ENCODE measurements at places on chromosomes 16 and 17.

- no peak for DNase-seq
Observed at GRCh38 chr17:78893684-78894083, 9.3 kb downstream of the CEP295NL start.

DNA sequence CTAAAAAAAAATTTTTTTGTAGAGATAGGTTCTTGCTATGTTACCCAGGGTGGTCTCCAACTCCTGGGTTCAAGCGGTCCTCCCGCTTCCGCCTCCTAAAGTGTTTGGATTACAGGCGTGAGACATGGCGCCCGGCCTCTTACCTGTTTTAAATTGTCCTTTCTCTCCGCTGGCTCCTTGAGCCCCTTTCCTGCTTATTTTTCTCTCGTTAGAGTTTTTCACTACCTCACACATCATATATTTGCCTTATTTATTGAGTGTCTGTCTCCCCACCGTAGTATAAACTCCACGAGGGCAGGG is 760 bp upstream of the SEC14L5 start:
- no peak for DNase-seq

GRCh38 chr17:81154961-81155360 is 10.3 kb upstream of the PVALEF start:
- no peak for DNase-seq

DNA sequence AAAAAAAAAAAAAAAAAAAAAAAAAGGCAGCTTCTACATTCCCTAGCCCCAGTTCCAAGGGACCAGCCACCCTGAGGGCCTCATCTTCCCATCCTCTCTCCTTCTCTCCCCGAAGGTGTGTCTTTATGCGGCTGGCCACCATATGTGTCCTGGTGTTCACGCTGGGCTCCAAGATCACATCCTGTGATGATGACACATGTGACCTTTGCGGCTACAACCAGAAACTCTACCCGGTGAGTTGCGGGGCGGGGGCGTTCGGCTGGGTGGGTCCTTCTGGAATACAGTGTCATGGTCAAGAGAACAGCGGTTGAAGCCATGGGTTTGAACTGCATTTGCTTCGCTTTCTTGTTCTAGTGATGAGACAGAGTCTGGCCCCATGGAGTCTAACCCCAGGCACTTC is 22.6 kb upstream of the COQ7 start:
- DNase-seq, result no peak

- no peak for DNase-seq
Observed at GRCh38 chr16:76931186-76931585, 259.8 kb upstream of the MON1B start.

- DNase-seq, result peak; percentile 33
Observed at GRCh38 chr16:30761427-30761927, 385 bp downstream of the CFAP119 start.

GRCh38 chr16:86118467-86119307 is 219.7 kb downstream of the IRF8 start:
- DNase-seq, result no peak

DNA sequence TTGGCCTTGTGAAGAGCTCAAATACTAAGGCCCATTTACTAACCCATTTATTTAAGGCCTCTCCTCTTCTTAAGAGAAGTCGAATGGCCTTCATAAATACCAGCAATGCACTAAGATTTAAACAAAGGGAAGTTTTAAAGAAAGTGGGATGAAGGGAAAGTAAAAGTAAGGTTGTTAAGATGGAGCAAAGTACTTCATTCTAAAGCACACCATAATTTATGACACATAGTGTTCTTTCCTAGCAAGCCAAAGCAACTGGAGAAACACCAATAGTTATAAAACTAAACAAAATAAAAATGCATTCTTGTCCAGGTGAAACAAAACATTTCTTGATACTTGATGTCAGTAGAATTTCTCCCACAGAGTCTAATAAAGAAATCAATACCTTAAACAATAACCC is 27.9 kb downstream of the CDH11 start:
- DNase-seq, result no peak

- no peak for DNase-seq
Observed at GRCh38 chr16:26196802-26197201, 505.0 kb downstream of the HS3ST4 start.

GRCh38 chr17:5560361-5560988 is 23.8 kb downstream of the NLRP1 start:
- no peak for DNase-seq

- DNase-seq, result no peak
Observed at GRCh38 chr16:86525696-86526095, 15.4 kb downstream of the FOXF1 start.

DNA sequence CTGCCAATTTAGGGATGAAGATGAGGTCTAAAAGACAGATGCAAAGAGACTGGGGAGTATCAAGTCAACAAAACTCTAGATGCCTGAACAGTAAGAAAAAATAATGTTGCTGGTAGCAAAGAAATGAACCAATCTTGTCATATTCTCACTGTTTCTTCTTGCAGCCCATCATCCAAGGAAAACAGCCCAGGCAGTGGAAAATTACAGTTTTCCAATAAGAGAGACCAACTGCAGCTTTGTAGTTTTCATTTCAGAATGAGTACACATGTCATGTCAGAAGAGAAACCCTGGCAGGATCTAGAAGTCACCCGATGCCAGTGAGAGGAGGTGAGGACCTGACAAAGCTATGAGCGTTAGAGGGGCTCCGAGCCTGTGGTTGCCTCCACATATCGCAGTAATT is 500.4 kb upstream of the PSMD7 start:
- DNase-seq, result no peak

DNA sequence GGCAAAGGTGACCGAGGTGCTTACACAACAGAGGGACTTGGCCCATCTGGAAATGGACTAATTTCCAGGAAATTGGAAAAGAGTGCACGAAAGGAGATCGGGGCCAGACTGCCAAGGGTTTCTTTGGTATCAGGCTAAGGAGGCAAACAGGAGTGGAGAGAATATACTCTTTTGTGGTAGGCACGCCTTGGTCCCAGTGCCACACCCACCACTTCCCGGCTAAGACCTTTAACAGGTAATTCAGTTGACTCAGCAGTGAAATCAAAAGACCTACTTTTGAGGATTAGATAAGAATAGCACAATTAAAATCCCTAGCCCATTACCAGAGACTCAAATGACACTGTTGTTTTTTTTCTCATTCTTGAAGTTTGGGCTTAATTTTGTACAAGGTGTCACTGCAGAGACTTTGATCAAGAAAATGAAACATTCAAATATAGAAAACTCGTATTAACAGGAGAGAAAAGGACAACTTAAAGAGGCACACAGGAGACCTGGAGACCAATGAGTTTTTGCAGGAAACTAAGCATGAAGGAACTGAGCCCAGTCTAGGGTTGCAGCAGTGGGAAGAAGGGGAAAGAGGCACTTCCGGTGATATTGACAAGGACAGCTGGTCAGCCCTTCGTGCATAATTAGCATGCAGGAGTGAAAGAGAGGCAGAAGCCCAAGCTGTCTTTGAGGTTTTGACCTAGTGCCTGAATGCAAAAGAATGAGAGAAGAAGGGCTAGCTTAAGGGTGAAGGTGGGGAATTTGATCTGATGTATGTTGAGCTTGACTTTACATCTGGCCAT is 265.5 kb upstream of the CCL2 start:
- no peak for DNase-seq

- no peak for DNase-seq
Observed at GRCh38 chr17:48632579-48633265, 6.6 kb upstream of the HOXB9 start.

DNA sequence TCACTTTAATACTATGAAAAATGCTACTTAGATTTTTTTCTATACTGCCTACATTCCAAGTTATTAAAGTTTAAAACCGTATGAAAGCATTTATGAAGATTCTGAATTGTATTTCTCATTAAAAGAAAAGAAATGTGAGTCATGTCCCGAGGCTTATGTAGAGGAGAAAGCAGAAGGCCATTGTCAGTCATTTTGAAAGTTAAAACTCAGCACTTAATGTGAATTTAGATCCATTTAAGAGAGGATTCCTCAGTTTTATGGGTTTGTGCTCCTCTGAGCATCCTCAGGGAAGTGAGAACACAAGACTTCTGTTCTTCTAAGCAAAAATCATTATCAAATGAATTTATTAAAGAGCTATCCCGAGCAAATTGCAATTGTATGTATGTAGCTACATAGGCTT is 11.8 kb downstream of the C17orf75 start:
- no peak for DNase-seq

GRCh38 chr16:75392906-75393305 is 40.4 kb downstream of the CFDP1 start:
- no peak for DNase-seq

DNA sequence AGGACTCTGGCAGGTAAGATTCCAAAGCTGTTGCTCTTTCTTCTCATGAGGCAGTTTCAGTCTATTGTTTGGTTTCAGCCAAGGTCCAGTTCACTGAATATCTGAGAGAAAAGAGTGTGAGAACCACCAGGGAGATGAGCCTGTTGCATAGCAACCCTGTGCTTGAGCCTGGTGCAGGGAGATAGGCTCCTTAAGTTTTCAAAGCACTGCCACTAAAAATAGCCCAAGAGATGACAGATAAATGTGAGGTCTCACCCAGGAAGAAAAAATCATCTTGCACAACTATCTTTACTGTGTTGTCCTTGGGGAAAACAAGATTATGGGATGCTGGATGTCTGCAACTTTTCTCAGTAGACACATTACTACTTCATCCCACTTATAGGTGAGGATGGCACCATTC is 26.2 kb upstream of the NUDT7 start:
- no peak for DNase-seq

- DNase-seq, result no peak
Observed at GRCh38 chr17:71779482-71779881, 341.3 kb upstream of the SOX9 start.

GRCh38 chr16:1989209-1990100 is at the start of gene SYNGR3:
Gene SYNGR3, plus strand, starts transcription at chr16:1989970. Its CDS starts 133 bp downstream, at chr16:1990103.
- no peak for DNase-seq

DNA sequence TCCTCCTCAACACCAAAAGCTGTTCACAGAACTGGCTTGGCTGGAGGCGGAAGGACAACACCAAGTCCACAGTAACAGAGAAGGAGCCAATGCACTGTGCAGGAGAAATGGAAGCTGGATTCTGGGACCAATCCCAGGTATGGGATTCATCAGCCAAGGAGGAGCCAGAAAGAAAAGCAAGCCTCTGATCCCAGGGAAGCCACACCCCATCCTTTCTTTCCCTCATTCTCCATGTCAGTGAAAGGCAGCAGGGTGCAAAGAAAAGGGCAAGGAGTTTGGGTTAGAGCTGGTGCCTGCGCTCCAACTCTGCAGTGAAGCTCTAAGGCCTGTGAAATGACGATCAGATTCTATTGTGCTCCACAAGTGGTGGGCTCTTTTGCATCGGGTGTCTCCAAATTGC is 11.0 kb downstream of the DCAKD start:
- DNase-seq, result no peak

- DNase-seq, result no peak
Observed at GRCh38 chr17:77688369-77688768, 270.1 kb upstream of the TNRC6C start.

DNA sequence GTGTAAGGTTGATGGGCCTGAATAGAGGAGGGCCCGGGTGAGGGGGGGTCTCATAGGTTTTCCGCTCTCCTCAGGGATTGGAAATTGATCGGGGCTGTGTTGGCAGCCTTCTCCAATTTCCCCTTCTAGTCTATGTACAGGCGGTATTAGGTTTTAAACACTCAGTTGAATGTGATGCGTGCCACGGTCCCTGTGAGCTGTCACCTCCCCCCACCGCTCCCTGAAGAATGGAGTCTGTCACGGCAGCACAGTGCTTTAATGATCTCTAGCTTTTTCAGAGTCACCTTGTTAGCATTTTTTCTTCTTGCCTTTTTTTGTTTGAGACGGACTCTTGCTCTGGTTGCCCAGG is 800 bp downstream of the COX4I1 start:
- no peak for DNase-seq

DNA sequence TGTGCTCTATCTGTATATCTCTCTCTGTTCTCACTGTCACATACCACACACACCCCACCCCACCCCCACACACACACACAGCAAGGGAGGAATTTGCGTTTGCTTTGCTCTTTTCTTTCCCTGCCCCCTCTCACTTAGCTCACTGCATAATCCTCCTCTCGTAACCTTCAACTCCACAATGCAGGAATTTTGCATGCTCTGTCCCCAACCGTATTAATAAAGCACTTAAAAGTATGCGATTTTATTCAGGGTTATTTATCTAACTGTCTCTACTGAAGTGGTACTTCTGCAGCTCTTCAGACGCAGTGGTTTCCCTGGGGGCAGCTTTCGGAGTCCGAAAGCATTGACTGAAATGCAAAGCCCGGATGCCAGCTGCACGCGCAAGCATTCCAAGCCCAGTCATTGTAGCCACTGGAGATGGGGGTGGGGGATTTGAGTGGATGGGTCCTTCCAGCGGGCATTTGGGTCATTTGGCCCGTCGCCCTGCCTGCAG is 105.4 kb upstream of the RBFOX1 start:
- DNase-seq, result no peak

DNA sequence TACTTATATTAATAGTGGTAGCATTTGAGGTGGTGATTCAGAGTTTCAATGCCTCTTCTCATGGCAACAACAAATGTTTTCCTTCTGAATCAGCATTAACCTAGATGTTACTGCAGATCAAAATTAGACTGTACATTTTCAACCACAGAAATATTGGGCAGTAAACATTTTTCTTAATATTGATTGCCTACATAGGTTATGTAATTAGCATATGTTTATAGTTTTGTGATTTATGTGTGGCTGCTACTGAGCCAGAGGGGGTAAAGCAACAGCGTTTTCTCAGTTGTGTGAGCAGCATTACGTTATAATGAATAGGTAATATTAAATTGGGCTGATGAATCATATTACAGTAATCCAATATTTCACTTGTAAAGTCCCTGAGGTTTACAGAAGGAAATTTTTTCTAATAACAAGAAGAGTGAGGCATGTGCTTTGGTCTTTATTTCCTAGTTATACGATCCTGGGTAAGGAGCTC is 18.8 kb upstream of the BMERB1 start:
- DNase-seq, result no peak

DNA sequence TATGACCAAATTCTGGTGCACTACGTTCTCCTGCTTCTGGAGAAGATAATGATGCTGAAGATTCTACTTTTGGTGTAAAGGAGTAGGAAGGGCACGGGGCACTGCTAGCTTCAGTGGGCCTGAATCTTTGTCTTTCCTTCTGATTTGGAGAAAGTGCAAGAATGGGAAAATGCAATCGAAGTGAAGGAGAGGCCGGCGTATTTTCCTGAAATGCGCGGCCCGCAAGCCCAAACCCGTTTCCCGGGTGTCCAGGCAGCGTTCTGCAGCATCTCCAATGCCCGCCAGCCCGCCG is 372 bp upstream of the NDE1 start:
- DNase-seq, result no peak

- DNase-seq, result no peak
Observed at GRCh38 chr17:17785407-17785806, 51.4 kb downstream of the SREBF1 start.

- no peak for DNase-seq
Observed at GRCh38 chr17:7237266-7237760, 1.9 kb downstream of the PHF23 start.

Measured in stimulated activated CD8-positive, alpha-beta memory T cell treated with anti-CD3 and anti-CD28 coated beads, Interleukin-7, amount 100 ng/mL, for 4 hours (primary cell).